Activated naive CD4-positive, alpha-beta T cell treated with anti-CD3 and anti-CD28 coated beads, Interleukin-2, amount 10 ng/mL, durations not matched to agents 7 days and 5 days (primary cell): ENCODE measurements at places on chromosomes 2 and 18.

DNA sequence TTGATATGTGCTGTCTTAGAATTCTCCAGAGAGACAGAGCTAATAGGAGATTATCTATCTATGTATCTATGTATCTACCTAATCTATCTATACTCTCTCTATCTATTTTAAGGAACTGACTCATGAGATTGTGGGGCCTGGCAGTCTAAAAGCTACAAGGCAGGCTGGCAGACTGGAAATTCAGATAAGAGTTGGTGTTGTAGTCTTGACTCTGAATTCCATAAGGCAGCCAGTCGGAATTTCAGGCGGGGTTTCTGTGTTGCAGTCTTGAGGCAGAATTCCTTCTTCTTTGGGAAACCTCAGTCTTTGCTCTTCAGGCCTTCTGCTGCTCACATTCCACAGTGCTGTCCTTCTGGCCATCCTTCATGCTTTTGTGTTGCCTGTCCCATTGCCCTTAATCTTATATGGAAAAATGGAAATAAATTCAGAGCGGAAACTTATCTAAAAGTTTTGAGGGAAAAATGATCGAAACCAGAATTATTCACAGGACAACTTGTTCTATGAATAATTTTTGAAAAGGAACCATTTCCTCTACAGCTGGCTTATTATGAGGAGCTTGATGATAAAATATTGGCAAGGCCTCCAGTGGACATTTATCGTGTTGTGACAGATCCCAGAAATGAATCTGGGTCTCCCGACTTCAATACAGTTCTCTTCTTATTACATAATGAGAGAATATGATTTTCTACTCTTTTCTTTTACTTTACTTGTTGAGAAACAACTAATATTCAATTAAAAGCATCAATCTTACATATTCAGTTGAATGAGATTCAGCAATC lies 10.8 kb downstream of the IL1RL1 start:
- no peak for DNase-seq

DNA sequence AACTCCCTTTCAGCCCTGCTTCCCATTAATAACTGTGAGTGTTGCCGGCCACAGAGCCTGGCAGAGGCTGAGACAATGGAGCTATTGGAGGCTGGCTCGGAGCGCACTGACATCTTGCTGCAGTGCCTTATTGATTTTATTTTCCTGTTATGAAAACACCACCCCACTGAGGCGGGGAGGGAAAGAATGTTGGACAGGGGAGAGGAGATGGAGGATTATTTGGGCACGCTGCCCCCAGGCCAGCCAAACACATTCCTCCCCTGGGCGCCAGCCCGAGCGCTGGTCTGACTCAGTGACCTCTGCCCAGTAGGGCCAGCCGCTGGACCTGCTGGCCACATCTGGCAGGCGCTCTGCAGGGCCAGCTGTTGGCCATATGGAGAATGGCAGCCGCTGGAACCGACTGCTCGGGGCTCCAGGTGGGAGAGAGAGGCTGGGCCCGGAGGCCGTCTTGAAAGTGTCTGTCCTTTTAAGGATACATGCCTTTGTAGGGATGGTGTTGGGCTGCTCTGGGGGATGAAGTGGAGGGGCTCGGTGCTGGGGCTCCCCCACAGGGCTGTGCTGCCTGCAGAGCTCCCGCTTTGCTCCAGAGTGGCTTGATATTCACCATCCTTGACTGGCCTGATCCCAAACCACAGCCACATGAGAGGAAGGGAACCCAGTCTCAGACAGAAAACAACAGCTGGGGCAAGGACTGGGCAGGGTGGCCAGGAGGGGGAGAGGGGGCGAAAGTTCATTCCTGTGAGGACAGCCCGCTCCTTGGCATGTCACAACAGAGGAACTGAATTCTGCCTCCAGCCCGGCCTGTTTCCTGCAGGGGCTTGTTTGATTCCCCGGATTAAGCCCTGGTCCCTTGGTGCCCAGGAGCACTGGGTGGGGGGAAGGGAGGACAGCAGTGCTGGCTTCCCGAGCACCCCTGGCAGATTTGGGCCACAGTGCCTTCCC lies 179.0 kb downstream of the KLHL29 start:
- DNase-seq: no peak

DNA sequence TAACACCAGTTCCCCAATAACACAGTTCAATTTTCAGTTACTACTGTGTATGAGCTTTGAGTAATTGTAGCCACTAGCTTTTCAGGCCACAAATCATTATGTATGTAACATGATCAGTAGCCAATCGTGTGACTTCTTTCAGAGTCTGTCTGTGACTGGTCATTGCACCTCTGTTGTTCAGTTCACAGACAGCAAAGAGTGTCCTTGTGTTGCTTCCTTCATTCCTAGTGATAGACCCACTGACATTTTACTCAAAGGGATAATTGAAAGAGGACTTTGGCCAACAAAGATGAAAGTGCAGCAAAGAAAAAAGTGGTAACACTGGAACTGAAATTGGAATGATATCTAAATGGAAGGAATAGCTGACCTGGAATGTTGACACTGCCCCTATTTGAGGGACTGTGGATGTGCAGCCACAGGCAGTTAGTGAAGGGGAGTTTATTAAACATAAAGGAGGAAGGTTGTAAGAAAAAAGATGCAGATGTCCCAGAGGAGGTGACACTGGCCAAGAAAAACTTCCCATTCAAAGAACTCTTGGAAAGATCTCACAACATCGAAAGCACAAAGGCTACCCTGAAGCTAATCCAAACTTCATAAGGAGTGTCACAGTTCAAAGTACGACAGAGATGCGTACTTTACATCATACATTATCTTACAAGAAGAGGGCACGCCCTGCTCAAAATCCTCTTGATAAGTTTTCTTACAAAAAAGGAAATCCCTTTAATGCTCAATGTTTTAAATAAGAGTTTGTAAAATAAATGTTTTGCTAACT lies 19.3 kb downstream of the TTC39C start:
- no peak for DNase-seq

- DNase-seq: no peak
Observed at GRCh38 chr18:41977233-41977632, 22.2 kb downstream of the PIK3C3 start.

DNA sequence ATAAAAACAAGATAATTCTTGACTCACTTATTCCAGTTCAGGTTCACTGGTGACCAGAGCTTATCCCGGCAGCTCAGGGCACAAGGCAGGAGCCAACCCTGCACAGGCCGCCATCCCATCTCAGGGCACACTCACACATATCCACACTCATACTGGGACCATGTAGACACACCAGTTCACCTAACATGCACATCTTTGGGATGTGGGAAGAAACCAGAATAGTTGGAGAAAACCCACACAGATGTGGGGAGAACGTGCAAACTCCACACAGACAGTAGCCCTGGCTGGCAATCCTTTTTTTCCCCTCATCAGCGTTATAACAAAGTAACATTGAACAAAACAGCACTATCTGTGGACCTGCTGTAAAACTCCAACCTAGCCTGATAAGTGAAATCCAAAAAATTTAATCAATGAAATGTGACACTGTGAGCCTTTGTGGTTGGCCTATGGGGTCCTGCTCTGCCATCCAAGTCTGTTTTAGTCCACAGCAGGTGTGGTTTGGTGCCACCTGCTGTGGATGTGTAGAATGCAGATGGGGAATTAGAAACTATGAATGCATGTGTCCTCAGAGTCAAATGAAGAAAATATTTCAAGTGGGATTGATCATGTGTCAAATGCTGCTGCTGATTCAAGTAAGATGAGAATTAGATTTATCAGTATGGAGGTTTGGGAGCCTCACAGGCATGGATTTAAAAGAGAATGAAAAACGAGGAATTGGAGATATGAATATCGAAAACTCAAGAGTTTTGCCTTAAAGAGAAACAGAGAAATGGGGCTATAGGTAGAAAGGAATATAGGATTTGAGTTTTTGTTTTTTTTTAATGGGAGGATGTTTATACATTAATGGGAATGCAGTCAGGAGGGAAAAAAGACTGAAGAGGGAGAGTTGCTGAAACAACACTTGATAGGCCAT lies 47.0 kb downstream of the UGP2 start:
- peak; percentile 58 for DNase-seq

- no peak for DNase-seq
Observed at GRCh38 chr18:532018-532417, 31.5 kb upstream of the COLEC12 start.

DNA sequence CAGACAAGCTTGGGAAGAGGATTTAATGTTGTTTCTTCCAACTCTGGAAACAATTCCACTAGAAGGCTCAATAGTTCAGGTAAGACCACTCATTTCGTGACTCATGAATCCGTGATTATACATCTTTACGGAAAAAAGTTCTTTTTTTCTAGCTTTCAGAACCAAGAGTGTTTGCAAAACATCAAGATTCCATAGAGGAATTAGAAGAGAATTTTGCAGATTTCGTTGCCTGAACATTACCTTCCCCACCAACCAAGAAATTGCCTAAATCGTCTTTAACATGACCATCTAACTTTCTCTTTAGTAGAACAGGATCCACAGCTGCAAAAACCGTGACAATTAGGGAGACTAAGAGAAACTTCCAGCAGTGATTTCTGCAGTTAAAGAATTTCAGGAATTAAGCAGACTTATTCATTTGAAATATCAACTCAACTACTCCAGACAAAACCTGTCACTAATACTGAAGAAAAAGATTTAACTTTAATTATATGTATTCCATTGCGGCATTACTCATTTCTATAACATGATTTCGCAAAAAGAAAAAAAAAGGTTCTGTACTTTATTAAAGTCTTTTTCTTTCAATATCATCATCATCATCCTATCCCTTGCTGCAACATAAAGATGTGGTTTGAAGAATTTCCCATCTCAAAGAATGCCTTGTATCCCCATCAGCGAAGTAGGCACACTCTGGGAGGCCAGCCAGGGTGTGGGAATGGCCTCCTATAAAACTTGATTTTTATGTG lies 1.9 kb upstream of the NAB1 start:
- DNase-seq: no peak

DNA sequence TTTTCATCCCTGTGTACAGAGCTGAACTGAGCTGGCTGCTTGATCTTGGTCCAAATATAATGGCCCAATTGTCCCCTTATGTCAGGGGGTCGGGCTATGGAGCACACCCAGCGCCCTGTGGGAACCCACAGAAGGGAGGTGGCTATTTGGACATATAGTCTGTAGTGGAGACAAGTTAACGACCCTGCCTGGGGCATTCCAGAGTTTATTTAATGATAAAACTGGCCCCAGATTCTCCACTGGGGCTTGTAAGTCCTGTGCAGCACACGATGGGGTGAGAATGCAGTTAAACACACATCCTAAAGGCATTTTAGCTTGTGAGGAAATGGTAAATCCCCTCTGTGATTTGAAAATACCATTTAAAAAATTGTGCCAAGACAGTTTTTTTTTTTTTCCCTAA lies 72.9 kb downstream of the QPCT start:
- DNase-seq: no peak

GRCh38 chr2:18551169-18551568 lies 9.3 kb downstream of the RDH14 start:
- no peak for DNase-seq

DNA sequence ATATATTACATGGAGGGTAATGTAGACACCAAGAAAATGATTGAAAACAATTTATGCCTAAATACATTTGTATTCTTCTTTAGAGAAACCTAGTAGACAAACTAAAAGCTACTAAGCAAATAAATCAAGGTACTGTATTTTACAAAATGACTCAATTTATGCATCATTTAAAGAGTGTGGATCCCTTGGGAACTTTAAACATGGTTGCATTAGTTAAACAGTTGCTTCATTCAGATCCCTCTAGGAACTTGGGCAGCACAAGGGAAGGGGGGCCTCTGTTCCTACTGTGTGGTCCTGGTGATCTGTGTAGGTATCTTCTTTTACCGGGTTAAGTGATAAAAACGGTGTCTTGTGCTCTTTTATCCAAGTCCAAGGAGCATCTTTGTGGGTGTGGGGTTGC lies 31.5 kb upstream of the ATP8B1 start:
- DNase-seq: no peak

DNA sequence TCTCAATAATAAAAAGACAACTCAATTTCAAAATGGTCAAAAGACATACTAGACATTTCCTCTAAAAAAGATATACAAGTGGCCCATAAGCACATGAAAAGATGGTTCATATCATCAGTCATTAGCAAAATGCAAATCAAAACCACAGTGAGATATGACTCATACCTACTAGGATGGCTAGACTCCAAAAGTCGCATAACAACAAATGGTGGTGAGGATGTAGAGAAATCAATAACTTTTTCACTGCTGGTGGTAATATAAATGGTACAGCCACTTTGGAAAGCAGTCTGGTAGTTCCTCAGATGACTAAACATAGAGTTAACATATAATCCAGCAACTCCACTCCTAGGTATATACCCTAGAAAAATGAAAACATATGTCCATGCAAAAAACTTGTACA lies 242.3 kb upstream of the NOL4 start:
- no peak for DNase-seq

DNA sequence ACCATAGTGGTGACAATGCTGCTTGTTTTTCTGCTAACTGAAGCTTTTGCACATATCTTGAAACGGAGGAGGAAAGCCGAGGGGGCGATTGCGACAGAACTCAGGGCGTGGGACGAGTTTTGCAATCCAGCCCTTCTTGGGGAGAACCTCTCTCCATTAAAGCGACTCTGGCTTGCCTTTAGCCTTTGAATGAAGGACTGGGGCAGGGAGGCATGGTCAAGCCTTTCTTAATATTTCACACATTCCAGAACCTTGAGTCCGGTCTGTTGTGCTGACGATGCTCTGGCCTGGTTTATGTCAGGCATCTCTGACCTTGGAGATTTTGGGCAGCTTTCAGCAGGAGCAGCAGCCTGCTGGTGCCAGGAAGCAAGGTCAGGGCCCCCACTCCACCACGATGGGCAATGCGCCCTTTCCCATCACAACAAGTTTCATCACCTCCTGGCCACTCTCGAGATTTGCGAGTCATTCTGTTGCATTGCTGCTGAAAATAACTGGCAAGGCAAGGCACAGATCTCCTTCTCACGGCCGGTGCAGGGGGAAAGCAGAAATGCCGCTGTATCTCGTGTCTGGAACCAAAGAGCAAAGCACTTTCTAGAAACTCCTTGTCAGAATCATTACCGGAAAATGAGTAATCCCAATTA lies 10.8 kb downstream of the EMILIN2 start:
- no peak for DNase-seq

- DNase-seq: no peak
Observed at GRCh38 chr2:98892871-98893270, 43.2 kb downstream of the CRACDL start.

DNA sequence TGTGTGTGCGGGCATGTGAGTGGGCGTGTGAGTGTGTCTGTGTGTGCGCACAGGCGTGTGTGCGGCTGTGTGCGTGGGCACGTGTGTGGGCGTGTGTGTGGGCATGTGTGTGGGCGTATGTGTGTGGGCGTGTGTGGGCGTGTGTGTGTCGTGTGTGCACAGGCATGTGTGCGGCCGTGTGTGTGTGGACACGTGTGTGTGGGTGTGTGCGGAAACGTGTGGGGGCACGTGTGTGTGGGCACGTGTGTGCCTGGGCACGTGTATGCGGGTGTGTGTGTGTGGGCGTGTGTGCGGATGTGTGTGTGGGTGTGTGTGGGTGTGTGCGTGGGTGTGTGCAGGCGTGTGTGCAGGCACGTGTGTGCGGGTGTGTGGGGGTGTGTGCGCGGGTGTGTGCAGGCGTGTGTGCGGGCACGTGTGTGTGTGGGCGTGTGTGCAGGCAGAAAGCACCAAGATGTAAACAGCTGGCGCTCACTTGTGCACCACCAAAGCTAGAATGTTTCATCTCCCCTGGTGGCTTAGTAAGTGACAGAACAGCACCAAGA lies 31.2 kb upstream of the ALKAL2 start:
- no peak for DNase-seq
